Stimulated activated CD8-positive, alpha-beta memory T cell treated with anti-CD3 and anti-CD28 coated beads, Interleukin-15, amount 100 ng/mL, for 48 hours (primary cell): ENCODE measurements at places on chromosomes 16 and 17.

DNA sequence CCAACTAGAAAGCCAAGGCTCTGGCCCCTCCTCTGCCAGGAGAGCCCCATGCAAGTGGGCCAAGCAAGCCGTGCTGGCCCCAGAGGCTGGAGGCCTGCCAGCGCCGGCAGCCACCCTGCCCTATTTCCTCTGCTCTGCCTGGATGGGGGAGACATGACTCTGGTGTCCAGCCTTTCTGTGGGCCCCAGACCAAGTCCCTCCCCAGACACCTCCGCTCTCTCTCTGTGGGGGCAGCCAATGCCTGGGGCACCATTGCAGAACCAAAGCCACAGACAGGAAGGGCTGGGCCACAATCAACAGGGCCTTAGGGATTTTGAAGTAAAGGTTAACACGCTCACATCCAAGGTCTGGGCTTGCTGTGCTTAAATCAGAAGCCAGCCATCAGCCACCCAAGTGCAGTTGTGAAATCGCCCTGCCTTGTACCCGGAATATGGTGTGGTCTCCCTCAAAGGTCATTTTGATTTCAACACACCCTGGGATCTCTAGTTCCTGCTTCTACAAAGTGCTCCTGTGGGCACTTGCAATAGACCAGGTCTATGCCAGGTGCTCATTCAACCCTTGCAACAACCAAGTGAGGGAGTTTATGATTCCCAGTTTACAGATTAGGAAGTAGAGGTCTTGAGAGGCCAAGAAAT lies 63.5 kb upstream of the TEX2 start:
- DNase-seq: no peak

GRCh38 chr17:41739661-41740352 lies 5.4 kb upstream of the HAP1 start:
- DNase-seq: no peak

GRCh38 chr17:81601525-81602120 lies 35.3 kb downstream of the NPLOC4 start:
- DNase-seq: peak; percentile 12

DNA sequence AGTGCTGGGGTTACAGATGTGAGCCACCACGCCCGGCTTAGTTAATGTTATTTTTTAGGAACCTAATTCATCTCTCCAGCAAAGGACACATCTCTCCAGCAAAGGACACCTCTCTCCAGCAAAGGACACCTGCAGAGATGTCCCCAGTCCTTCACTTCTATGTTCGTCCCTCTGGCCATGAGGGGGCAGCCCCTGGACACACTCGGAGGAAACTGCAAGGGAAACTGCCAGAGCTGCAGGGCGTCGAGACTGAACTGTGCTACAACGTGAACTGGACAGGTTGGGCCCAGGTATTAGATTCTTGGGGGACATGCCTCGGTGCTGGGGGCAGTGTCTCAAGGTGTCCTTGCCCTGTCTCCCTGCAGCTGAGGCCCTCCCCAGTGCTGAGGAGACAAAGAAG lies 4.7 kb downstream of the PFAS start:
- no peak for DNase-seq

DNA sequence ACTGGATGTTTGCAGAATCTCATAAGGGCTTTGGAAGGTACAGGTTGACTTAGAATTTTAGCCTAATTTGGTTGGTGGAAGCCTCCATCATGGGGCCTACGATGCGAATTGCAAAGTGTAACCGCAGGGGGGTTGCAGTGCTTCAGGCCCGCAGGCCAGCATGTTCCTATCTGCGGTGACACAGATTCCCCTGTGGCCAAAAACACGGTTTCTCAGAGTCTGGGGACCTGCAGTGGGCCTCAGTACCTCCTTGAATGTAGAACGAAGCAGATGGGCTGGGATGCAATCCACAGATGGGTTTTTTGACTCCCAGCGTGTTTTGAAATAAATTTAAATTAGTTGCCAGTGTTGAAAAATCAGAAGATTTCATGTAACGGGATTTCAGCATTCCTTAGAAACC lies 34.7 kb downstream of the KIAA0513 start:
- no peak for DNase-seq

DNA sequence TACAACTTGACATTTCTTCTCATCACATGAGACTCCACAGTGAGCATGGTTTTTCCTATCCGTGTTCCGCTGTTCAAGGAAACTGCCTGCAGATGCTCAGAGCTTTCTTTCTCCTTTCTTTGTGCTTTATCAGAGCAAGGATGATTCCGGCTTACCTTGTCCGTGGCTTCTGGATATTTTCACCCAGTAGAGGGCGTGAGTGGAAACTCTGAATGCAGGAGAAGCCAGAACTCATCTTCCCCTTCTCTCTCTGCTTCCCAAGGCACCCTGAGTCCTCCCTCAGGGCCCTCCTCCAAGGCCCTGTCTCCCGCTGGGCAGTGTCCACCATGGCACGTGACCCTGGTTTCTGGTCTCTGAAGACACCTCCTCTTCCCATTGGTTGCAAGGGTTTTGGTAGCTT lies 721.1 kb upstream of the RBFOX1 start:
- DNase-seq: no peak

DNA sequence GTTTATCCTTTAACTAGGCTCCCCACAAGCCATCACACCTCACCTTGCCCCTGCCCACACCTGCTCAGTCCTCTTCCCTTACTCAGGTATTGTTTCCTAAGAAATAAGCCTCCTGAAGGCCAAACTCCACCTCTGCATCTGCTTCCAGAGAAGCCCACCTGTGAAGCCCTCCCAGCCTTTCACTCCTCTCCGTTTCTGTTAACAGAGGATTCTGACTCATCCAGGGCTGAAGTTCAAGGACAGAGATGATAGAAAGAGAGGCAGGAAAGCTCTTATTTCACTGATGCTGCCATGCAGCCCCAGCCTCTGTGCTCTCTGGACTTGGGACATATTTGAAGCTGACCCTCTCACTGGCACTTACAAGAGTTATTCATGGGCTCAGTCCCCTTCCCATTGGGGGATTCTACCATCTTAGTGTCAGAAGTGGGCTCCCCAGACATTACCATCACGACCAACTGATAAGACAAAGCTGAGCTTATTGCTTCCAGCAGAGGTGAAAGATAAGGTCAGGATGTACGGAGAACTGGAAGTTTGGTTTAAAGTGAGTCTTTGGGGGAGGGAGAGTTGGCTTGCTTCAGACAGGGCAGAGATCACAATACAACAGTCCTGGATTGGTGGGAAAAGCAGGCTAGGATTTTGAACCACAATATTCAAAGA lies 35.3 kb upstream of the XYLT2 start:
- no peak for DNase-seq

GRCh38 chr17:11857006-11857405 lies 140.3 kb downstream of the ZNF18 start:
- DNase-seq: no peak

- no peak for DNase-seq
Measured at GRCh38 chr17:33583518-33584417, 290.7 kb upstream of the ASIC2 start.

GRCh38 chr16:7513429-7513828 lies 180.8 kb downstream of the RBFOX1 start:
- no peak for DNase-seq

GRCh38 chr16:85610059-85610445 lies 3.1 kb upstream of the GSE1 start:
- no peak for DNase-seq

- no peak for DNase-seq
Measured at GRCh38 chr17:72093707-72094106, 27.1 kb upstream of the SOX9 start.

- no peak for DNase-seq
Measured at GRCh38 chr17:81044764-81045589, 10.0 kb downstream of the BAIAP2 start.

GRCh38 chr17:16820979-16821543 lies 131.0 kb downstream of the CCDC144A start:
- DNase-seq: no peak

GRCh38 chr17:81436294-81436849 lies 41.1 kb downstream of the BAHCC1 start:
- DNase-seq: no peak

DNA sequence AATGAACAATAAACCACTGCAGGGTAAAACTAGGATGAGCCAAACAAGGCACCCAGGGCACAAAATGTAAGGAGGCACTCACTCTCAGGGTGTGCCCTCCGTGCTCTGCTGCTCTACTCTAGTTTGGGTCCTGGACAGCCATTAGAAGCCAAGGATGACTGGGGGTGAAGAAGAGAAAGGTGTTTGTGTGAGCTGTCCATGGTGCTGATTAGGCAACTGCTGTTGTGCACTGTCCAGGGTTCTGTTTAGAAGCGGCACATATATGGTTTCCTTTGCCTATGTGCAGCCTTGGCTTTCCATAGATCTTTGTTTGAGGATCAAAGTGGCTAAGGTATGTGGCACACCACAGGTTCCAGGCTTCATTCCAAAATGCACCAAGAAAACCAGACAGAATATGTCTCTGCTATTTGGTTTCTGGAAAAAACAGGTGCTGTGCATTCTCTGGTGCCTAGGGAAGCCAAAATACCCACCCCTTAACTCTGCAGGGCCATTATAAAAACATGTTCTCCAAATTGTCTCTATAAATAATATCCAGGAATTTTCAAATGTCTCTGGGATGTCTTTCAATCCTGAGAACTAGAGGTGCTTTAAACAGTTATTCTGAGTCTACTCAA lies 123.5 kb downstream of the CBLN1 start:
- DNase-seq: no peak

GRCh38 chr16:54009464-54010176 lies 277.0 kb downstream of the IRX3 start:
- DNase-seq: no peak

DNA sequence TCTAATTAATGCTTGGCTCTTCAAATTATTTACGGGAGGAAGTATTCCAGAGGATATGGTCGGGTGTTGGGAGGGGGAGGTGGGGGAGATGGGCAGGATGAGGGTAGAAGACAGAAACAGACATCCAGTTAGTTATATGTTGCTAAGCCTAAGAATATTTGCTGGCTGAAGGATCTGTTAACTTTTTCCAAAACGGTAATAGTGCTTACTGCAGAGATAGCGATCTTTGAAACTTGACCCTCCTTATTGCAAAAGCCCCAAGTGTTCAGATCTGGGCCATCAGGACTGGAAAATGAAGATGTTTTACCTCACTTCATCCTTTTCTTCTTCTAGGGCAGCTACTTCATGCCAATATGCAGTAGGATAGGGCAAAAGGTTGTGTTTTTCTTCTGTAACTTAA lies 27.0 kb upstream of the MMD start:
- no peak for DNase-seq

DNA sequence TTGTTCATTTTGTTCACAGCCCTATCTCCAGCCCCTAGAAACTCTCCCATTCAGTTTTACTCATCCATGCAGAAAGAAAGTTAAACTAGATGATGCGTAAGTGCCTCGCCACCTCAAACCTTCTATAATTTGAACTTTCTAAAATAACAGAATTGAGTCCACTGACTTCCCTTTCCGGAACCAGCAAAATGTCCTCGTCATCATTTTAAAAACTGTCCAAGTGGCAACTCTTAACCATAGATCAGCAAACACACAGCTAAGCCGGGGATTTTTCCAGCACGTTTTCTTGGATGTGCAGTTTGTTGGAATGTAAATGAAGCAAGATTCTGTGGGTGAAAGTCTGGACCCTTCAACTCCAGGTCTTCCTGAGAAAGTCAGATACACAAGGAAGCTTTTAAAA lies 369.7 kb upstream of the ERCC4 start:
- no peak for DNase-seq

GRCh38 chr17:10178506-10178991 lies 19.9 kb downstream of the GAS7 start:
- DNase-seq: no peak

DNA sequence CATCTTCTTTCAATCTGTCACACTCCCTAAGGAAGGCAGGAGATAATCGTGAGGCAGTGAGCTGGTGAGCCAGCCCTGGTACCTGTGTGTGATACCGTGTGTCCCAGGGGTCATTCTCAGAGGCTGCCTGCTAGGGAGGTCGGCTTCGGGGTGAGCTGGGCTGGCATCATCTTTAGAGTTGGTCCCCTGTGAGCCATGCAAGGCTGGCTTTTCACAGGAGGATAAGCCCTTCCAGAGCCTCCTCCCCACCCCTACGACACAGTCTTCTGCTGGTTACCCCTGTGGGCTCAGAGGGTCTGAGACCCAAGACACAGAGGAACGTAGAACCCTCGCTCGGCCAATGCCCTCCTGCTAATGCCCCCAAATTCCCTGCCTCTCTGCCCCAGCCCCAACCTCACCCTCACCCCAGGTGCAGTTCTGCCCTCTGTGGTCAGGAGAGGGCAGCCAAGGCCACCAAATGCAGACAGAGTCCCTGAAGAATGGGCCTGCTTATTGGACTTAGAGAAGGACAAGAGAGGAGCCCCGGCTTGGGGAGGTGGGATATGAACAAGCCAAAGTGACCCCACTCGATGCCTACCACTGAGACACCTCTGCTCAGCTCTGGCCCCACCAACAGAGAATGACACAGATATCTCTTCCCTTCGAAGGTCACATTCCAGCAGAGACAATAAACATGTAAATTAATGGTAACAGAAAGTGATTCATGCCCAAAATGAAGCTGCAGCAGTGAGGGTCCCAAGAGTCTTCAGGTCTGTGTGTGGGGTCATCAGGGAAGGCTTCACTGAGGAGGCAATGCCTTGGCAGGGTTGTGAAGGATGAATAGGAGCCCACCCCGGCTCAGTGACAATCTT lies 80.8 kb upstream of the CCL1 start:
- no peak for DNase-seq

DNA sequence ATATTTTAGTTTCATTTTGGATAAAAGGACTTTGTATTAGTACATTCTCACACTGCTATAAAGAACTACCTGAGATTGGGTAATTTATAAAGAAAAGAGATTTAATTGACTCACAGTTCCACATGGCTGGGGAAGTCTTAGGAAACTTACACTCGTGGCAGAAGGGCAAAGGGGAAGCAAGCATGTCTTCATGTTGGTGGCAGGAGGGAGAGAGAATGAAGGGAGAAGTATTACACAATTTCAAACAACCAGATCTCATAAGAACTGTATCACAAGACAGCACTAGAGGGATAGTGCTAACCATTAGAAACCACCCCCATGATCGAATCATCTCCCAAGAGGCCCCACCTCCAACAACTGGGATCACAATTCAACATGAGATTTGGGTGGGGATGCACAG lies 142.9 kb downstream of the USP31 start:
- no peak for DNase-seq

GRCh38 chr17:69287168-69287567 lies 39.8 kb downstream of the ABCA5 start:
- no peak for DNase-seq

- no peak for DNase-seq
Measured at GRCh38 chr16:89033796-89034572, 57.0 kb upstream of the CBFA2T3 start.

DNA sequence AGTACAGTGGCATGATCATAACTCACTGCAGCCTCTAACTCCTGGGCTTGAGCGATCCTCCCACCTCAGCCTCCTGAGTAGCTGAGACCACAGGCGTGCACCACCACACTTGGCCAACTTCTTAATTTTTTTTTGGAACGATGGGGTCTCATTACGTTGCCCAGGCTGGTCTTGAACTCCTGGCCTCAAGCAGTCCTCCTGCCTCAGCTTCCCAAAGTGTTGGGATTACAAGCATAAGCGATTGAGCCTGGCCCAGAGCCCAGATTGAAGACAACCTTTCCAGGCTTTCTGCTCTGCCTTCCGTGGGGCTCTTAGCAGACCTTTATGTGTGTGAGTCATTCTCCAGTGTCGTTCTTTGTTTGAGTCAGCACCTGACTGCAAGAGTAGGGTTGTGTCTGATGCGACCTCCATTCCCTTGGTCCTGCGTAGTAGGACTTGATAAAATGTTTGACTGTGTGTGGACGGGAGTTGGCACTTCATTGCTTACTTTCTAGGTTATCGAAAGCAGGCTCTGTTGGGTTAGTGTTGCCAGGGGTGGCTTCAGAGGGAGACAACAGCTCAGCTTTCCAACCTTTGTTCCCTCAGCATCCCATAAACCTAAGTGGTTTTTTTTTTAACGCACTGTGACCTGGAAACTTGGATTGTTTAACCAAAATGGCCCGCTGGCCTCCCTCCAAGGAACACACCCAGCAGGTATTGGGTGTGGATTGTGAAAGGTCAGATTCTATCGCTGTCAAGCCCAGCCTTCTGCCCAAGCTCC lies 26.4 kb downstream of the EEF2K start:
- DNase-seq: peak; percentile 14
